ENCODE measurements at places on chromosomes 5 and 9.

DNA sequence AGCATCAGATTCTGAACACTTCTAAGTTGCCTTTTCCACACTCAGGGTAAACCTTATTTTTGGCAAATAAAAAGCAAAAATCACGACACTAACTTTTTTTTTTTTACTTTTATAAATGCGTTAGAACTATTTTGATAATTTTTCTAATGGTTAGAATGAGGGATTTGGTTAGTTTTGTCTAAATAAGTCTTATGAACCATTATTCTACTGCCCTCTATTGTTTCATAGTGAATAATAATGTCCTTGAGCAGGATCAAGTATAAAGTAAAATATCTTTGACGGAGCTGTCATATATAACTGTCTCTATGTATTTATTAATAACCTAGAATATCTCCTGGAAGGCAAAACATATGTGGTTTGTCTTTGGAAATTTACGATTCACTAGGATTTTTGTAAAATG lies 631.8 kb downstream of the GABRG2 start:
- no peak for DNase-seq

- DNase-seq, result no peak
These were observed 193.7 kb downstream of the CACNA1B start for GRCh38 chr9:138071292-138071691.

DNA sequence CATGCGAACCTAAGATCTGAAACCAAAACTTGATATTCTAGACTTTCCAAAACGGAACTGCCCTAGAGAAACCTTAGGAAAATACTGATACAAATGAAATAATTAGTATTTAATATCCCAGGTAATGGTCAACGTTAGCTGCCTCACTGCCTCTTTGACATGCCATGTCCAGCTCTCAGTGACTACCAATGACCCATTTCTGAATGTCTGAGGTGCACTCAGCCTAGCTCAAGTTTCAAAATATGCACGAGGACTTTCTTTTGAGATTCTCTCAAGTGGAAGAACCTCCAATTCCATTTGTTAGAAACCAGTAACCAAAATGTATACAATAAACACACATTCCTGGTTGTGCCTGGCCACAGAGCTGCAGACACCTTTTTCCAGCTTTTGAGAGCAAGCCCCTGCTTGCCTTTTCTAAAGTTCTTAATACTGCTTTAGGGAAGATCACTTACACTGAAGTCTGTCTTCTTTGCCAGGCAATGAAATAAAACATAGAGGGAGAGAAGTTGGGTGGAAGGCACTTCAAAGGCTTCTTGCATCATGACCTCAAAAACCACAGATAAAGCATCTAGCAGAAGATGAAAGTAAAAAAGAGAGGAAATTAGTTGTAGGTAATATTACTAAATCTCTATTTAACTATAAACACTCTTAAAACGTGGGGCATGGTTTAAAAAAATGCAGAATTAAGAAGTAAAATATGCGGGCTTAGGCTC lies 87.9 kb downstream of the MRPS27 start:
- DNase-seq, result no peak

- no peak for DNase-seq
These were observed at the start of gene IFNA6 for GRCh38 chr9:21350787-21351186. Gene IFNA6 (minus strand): TSS chr9:21350887. CDS start chr9:21350887, 0 bp downstream.

- no peak for DNase-seq
These were observed 799.3 kb upstream of the NUDT12 start for GRCh38 chr5:104361932-104362331.

DNA sequence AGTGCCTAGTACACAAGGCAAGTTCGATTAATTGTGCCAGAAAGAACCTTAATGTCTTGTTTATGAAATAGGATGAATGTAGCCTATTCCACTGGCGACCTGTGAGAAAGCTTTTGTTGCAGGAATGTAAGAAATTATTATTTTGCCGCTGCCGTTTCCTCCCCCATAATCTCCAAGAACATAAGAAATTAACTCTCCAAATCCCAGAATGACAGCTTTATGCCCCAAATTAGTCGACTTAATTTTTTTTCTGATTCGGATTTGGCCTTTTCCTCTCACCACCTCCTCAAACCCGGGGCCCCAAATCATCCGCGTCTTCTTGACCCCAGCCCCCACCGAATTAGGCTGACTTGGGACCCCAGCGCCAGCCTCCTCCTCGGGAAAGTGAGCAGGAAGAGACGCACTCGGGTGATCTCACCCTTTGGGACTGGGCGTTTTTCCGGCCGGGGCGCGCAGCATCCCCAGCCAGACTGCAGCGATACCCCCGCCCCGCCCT lies 682 bp upstream of the SPTAN1 start:
- DNase-seq, result no peak

GRCh38 chr9:86948074-86948929 lies 996 bp upstream of the GAS1 start:
- peak; percentile 53 for DNase-seq

GRCh38 chr5:79809743-79810142 lies 120.1 kb downstream of the CMYA5 start:
- no peak for DNase-seq

DNA sequence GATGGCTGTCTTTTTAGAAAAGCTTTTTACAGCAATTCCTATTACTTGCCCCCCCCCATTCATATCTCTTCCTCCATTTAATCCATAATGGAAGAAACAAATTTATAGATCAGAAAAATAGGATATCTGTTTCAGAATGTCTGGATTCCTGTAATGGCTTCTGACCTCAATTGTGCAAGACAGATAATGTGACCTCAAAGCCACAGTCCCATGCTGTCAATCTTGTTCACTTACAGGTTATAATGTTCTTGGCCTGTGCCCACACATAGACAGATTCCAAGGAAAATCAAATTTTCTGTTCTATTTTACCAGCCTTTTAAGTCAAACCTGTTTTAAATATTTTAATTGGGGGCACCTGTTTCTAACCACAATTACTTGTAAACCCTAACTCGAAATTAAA lies 143.4 kb downstream of the ENTREP1 start:
- DNase-seq, result no peak

GRCh38 chr9:35687306-35687705 lies 2.4 kb downstream of the TPM2 start:
- no peak for DNase-seq

- no peak for DNase-seq
These were observed 59.9 kb upstream of the ZFR start for GRCh38 chr5:32504329-32504988.

DNA sequence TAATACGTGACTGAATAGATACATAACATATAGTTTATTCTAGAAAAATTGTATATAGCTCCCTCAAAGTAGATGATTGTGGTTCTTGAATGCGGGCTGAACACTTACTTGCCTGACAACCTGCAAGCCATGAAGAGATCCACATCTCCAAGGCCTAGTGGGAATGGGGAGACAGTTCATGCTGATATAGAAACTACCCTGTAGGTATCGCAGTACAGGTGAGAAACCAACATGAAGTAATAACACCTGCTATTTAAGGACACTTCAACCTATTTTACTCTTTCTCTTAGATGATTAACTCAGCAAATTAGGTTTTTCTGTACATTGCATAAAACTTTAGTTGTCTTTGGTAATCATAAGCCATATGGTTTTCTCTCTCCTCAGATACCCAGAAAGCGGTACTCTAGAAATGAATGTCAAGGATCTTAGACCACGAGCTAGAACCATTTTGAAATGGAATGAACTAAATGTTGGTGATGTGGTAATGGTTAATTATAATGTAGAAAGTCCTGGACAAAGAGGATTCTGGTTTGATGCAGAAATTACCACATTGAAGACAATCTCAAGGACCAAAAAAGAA lies 47.3 kb downstream of the UHRF2 start:
- no peak for DNase-seq

- no peak for DNase-seq
These were observed 15.3 kb downstream of the AP3S1 start for GRCh38 chr5:115857057-115857479.

- no peak for DNase-seq
These were observed 16.9 kb downstream of the SEMA6A start for GRCh38 chr5:116557669-116558271.

DNA sequence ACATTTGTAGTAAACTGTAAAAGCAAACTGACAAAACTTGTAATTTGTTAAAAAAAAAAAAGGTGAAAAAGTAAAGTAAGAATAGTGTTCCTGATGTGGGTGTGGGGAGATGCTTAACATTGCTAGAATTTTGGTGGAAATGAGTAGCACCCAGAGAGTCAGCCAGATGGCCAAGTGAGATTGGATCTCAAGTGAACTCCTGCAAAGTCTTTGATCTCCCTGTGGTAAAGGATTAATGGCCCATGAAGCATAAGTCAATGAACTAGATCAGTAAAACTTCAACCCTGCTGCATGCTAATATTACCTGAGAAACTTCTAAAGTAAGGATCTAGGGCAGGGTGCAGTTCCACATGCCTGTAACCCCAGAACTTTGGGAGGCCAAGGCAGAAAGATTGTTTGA lies 19.0 kb upstream of the FAM169A start:
- no peak for DNase-seq
